Right renal pelvis (tissue), 4 donors: ENCODE measurements at places on chromosomes 3 and 15.

GRCh38 chr3:25658836-25659235 lies 5.9 kb downstream of the TOP2B start:
- DNase-seq = no peak

- DNase-seq = no peak
Observed at GRCh38 chr15:36645106-36645505, 65.7 kb downstream of the CDIN1 start.

- DNase-seq = no peak
Observed at GRCh38 chr15:69722924-69723323, 270.3 kb downstream of the RPLP1 start.

GRCh38 chr3:62261121-62261520 lies 112.2 kb downstream of the FEZF2 start:
- no peak for DNase-seq

GRCh38 chr15:74957476-74958035 lies 984 bp upstream of the RPP25 start:
- DNase-seq = no peak

- no peak for DNase-seq
Observed at GRCh38 chr3:106204160-106204868, 335.5 kb upstream of the CBLB start.
